ENCODE measurements at places on chromosomes 5 and 9.

GRCh38 chr5:170006021-170006420 is 25.7 kb upstream of the INSYN2B start:
- DNase-seq, result peak; percentile 7

- no peak for DNase-seq
Observed at GRCh38 chr5:74717596-74717995, 32.6 kb downstream of the HEXB start.

GRCh38 chr9:123011878-123012528 is 21.5 kb upstream of the GPR21 start:
- DNase-seq, result peak; percentile 20

GRCh38 chr5:154189256-154189818 is 1.2 kb upstream of the GALNT10 start:
- DNase-seq, result no peak

DNA sequence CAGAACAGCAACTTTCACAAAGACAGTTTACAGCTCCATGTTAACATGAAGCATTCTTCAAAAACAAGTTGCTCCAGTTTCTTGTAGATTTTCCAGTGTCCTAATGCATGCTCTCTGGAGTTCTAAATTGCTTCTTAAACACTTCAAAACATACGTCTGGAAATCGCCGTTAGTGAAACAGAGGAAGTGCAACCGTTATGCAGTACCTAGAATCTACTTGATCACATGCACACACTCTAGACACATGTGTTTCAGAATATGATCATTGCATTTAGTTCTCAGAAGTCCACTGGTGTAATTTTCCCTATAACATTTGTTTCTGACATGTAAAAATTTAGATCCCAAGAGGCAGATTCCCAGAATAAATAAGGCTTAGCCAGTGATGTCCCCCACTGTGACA is 41.1 kb upstream of the RUFY1 start:
- DNase-seq, result no peak

GRCh38 chr5:53749621-53750020 is 189.2 kb downstream of the NDUFS4 start:
- peak; percentile 9 for DNase-seq

GRCh38 chr9:33795281-33795680 is at the start of gene PRSS3:
PRSS3 (plus strand) TSS chr9:33795561; CDS start chr9:33795574, 13 bp downstream.
- DNase-seq, result no peak

DNA sequence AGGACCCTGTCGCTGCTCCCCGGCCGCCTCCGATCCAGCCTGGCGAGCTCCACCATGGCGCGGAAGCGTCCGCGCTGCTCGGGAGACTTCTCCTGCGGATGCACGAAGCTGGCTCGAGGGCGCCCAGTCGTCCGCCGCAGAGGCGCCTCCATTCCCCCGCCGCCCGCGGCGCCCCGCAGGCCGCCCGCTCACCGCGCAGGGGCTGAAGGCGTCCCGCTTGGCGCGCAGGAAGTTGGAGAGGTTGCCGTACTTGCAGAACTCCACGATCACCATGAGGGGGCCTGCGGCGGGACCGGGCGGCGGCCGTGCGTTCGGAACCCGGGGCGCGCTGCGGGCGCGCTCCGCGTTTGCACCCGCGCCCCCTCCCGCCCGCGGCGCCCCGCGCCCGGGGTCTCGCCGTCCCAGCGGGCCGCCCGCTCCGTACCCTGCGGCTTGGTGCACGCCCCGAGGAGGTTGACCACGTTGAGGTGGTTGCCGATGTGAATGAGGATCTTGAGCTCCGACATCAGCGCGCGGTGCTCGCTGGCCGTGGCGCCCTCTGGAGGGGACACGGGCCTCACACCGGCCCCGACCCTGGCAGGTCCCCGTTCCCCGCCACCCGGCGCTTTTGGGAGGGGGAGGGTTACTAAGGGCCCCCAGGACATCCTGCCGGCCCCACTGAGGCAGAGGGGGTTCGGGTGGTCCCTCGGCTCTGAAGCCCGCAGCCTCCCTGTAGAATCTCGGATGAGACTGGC is 27.7 kb upstream of the SCGB3A1 start:
- DNase-seq, result no peak

DNA sequence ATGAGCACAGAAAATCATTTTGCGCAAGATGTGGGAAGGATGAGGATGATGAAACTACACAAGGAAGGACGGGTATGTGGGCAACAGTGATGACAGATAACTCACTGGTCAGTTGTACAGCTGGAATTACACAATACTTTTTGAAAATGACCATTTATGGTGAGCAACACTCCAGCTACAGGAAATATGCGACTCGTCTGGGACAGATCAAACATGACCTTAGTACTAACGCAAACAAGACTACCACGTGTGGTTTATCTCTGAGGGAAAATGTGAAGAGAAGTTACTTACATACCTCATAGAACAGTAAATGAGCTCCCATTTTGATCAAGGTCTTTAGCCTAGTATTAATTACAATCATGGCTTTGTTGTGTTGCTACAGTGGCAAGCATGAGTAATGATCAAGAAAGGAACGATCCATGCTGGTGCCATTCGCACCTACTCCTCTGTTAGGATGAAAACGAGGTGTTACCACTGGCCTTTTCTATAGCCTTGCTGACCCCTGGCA is 456.9 kb downstream of the BNC2 start:
- peak; percentile 72 for DNase-seq

GRCh38 chr9:5893591-5894236 is 3.0 kb downstream of the MLANA start:
- no peak for DNase-seq

- no peak for DNase-seq
Observed at GRCh38 chr5:35044649-35045048, 3.1 kb downstream of the AGXT2 start.

DNA sequence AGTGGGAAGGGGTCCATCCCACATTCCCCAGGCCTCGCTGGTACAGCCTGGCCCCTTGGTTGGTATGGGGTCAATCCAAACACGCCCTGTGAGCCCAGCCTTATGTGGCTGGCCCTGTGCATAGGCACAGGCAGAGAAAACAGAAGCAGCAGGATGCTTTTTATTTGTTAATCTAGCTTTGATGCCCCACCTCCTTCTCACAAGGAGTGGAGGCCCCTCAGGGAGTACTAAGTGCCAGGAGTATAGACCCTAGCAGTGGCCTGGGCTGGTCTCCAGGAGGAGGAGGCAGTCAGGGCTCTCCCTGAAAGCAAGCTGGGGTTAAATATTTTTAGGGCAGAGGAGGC is 14.6 kb upstream of the TCF7 start:
- no peak for DNase-seq

DNA sequence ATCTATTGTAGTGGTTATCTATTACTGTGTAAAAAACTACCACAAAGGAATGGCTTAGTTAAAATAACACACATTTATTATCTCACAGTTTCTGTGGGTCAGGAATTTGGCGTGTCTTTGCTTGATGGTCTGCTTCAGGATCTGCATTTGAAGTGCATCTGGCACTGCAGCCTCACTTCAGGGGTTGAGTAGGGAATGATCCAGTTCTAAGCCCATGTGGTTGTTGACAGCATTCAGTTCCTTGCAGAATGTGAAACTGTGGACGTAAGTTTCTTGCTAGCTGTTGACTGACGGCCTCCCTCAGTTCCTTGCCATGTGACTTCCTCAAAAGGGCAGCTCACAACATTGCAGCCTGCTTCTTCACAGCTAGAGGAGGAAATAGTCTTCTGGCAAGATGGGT is 2.1 kb upstream of the OGN start:
- DNase-seq, result no peak

GRCh38 chr9:137273095-137273490 is 4.4 kb upstream of the TOR4A start:
- no peak for DNase-seq

GRCh38 chr9:124003636-124004349 is 7.8 kb upstream of the LHX2 start:
- DNase-seq, result no peak

- peak; percentile 9 for DNase-seq
Observed at GRCh38 chr5:16345454-16345853, 120.1 kb downstream of the ZNF622 start.

DNA sequence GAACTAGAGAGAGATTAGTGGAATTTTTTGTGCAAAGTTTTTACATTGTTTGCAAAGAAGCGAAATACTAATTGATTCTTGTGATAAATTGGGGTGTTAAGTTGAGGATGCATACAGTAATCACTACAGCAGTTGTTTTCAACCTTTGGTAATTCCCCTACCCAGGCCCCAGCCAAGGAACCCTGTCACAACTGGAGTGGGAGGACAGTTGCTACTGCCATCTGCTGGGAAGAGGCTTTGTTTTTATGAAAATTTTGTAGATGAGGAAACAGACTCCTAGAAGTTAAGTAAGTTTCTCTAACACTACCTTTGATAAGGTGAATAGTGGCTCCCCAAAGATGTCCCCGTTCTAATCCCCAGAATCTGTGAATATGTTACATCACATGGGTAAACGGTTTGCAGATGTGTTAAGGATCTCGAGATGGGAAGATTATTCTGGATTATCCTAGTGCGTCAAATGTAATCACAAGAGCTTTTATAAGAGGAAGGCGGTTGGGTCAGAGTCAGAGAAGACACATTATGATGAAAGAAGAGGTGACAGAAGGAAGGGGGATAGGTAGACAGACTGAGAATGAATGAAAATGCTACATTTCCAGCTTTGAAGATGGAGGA is 34.0 kb upstream of the PPP1R2B start:
- DNase-seq, result peak; percentile 26

- DNase-seq, result peak; percentile 91
Observed at GRCh38 chr5:95631991-95632675, 12.2 kb downstream of the GPR150 start.

DNA sequence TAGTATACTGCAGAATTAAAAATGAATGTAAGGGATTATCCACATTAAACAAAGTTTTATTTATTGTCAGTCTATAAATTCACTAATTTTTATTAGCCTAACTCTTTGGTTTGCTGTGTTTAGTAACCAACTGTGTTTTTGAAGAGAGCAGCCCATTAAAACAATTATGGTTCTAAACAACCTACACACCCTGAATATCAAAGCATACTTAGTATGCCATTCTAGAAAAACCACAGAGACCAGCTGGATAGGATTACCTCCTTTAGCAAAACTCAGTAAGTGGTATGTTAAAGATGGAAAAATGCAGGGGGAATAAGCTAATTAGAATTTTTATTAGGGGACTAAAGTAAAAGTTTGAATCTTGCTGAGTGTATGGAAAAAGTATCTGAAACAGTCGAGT is 1981.7 kb upstream of the NUDT12 start:
- DNase-seq, result no peak

DNA sequence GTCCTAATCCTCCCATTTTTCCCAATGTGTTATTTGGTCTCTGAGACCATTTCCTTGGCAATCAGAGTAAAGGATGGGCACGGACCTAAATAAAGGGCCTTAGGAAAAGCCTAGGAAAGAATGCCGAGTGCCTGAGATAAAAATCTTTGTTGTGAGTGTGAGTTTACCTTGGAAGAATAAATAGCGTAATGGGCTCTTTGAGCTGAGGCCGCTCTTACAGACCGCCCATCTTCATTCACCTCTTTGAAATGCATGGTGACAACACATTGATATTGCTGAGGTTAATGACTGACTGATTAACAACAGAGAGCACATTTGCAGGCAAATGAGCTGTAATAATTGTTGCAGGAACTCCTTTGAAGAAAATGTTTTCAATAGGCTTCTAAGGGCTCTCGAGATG is 1967.1 kb upstream of the WWC1 start:
- DNase-seq, result no peak

- DNase-seq, result no peak
Observed at GRCh38 chr5:180604271-180604670, 13.0 kb upstream of the SCGB3A1 start.

DNA sequence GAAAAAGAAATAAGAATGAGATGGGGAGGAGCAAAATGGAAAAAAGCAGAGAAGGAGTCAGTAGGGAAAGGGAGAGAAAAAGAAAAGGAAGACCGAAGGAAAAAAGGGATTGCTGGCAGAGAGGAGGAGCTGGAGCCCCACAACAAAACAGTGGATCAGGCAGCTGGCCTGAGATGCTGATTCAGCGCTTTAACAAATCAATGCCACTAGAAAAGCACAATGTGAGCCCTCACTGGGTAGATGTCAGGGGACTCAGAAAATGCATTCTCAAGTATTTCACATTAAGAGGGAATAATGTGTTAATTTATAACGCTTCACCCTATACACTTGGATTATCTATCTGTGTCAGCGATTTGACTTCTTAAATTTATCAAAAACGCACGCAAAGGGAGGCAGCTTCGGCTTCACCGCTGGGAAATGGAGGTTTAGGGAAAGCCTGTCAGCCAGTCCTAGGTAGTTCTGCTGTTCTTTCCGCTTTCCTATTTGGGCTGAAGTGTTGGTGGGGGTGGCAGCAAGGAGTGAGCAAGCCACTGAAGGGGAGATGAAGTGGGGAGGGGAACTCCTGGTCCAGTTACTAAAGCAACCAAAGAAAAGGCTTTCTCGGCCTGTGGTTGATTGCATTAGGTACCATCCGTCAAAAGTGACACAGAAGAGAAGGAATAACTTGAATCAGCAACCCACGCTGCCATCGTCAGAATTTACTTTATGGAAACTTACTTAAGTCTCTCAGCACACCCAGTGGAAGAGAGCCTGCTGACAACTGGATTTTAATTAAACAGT is 161.6 kb downstream of the BNC2 start:
- DNase-seq, result peak; percentile 78

DNA sequence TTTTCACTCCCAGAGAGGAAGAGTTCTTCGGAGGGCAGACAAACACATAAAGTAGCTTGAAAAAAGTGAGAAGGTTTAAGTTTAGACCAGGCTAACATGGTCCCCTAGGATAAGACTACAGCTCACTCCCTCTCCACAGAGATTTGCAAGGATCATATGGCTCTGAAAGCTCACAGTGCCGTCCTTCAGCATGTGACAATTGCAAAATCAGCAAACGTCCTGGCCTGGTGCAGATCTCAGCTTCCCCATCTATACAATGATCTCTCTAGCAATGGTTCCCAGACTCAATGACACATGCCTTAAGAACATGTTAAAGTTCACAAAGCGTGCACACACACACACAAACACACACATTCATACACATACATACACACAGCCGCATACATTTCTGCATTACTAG is 327.6 kb downstream of the ACTL7B start:
- DNase-seq, result no peak

DNA sequence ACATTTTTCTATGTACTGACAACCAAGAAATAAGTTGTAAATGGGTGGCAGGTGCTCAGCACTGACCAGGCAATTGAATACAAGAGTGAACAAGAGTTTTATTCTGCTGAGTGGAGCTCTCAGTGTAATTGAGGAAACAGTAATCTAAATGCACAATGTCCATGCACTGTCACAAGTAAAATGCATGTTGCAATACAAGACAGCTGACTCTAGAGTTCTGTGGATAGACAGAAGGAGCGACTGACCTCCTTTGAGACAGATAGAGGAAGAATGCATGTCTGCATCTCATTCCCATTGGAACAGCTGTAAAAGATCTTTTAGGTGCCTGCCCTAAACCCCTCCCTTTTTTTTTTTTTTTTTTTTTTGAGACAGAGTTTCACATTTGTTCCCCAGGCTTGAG is 299.0 kb downstream of the FBXL7 start:
- DNase-seq, result peak; percentile 28
